ENCODE measurements at places on chromosomes 1 and 21.

- DNase-seq: no peak
Observed at GRCh38 chr1:203581841-203582240, 44.8 kb upstream of the ATP2B4 start.

DNA sequence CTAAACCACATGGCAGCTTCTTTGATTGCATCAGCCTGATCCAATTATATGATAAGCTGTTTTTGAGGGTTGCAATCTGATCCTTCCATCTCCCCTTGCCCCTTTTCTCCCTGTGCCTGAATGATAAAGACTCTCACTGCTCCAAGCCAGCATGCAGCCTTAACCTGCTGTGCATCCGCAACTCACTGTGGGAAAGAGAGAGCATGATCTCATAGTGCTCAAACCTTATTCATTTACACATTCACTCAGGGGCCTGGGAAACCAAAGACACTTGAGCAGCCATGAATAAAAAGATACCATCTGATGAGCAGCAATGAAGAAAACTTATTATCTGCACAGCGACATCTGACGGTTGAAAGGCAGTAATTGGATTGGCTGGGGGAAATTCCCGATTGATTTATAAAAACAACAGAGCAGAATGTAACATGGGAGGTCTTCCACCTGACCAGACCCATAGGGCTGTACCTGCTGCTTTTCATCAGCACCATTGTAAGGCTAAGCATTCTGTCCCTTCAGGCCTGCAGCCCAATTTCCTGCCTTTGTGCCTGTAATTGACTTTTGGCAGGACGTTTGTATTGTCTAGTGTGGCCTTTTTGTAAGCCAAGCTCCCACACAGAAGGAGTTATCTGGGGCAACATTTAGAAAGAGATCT, 62.5 kb downstream of the KIAA0040 start:
- DNase-seq: peak; percentile 25

DNA sequence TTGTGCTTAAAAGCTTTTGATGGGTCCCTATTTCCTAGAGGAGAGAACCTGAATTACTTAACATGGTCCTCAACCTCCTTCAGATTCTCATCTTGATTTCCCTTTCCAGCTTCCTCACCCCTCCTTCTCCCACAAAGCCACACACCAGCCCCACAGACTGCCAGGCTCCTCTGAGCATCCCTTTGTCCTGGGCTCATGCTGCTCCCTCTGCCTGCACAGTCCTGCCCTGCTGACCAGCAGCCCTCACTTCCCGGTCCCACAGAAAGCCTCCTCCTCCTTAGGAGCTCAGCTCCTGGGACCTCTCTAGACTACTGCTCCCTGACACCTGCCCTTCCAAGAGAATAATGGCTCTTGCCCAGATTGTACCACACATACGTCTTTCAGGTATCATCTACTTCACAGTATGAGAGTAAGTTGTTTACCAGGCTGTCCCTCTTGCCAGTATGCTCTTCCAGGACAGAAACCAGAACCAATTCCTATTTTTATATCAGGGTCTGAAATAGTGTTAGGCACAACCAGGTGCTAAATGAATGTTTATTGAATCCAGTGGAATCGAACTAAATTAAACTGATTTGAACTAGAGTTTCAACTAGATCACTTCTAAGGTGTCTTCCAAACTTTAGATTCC, 373.4 kb downstream of the LMX1A start:
- peak; percentile 69 for DNase-seq

GRCh38 chr21:38533887-38534286, 35.6 kb upstream of the ERG start:
- DNase-seq: no peak

DNA sequence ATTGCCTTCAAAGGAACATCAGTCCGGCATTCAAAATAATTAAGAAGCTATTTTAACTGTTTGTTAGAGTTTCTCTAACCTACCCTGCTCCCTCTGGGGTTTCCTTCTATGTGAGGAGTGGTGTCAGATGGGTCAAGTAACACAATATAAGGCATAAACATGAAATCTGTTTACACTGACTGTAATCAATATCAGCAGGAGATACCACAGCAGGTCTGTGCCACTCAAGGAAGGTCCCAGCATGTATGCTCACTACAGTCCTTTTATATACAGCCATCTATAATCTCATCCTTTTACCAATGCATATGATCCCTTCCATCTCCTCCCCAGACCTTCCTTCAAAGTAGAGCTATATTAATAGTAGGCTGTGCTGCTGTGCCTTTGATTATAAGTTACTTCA, 25.4 kb downstream of the EEIG2 start:
- DNase-seq: no peak

DNA sequence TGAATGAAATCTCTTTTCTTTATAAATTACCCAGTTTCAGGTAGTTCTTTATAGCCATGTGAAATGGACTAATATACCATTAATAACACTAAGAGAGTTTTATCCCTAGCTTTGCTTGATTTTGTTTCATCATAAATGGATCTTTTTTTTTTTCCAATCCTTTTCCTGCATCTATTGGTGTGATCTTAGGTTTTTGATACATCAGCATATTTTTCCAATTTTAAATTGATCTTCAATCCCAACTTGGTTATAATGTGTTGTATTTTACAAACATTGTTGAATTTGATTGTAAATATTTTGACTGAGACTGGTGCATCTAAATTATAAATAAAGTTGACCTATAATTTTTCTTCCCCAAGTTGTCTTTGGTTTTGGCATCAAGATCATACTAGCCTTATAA, 4.3 kb upstream of the RTCA start:
- no peak for DNase-seq

DNA sequence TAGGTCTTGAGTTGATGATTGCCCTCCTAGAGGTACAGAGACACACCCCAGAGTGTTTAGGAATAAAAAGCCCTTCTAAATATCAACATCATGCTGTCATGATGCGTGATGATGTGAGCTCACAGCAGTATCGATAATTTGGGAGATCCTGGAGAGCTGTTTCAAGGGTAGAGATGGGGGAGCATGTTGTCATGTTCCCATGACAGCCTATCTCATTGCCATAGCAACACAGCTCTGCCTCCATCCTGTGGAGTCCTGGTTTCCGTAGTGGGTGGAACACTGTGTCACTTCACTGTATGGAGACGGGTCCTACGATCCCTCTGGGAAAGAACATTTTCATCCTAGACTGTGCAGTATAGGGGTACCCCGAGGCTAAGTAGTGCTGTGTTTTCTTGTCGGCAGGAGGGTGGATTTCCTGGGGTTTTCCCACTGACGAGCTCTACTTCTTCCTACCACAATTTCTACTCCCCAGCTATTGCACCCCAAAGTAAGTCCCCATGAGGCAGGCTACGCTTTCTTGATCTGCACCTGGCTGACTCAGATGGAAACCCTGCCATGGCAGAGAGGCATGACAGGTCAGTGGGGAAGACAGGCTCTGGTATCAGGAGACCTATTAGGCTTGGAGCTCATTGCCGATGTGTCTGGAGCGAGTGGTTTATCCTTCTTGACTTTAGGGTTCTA, 7.2 kb downstream of the KISS1 start:
- peak; percentile 74 for DNase-seq

DNA sequence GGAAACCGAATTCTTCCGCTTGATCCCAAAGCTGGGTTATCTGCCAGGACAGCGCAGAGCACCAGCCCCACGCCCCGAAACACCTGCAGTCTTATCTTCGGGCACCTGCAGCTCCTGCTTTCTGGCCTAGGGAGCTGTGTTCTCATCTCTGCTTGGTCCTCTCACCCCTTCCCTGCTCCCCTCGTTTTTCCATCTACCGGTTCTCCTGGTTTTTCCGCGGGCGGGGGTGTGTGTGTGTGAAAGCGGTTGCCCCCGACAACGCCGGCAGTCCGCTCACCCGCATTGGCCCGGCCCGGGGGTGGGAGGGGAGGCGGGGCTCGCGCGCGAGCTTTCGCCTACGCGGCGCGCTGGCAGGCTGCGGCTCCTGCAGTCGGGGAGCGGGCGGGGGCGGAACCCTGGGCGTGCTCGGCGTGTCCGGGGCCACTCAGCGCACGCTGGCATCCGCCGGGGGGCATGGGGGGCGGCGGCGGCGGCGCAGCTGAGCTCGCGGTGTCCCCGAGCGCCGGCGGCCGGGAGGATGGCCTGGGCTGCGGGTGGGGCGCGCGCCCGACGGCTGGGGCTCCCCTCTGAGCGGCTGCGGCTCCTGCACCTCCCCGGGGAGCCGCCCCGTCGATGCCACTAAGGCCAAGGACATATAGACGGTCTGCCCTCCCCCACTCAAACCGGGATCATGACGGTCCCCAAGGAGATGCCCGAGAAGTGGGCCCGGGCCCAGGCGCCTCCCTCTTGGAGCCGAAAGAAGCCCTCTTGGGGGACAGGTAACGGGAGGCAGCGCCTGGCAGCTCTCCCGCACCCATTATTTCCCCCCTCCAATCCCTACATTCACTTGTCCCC, 3.2 kb downstream of the ATP8B2 start:
- DNase-seq: peak; percentile 89

GRCh38 chr1:220156620-220157146, 62.8 kb downstream of the IARS2 start:
- no peak for DNase-seq

GRCh38 chr1:2988256-2988655, 33.0 kb upstream of the ACTRT2 start:
- peak; percentile 58 for DNase-seq

DNA sequence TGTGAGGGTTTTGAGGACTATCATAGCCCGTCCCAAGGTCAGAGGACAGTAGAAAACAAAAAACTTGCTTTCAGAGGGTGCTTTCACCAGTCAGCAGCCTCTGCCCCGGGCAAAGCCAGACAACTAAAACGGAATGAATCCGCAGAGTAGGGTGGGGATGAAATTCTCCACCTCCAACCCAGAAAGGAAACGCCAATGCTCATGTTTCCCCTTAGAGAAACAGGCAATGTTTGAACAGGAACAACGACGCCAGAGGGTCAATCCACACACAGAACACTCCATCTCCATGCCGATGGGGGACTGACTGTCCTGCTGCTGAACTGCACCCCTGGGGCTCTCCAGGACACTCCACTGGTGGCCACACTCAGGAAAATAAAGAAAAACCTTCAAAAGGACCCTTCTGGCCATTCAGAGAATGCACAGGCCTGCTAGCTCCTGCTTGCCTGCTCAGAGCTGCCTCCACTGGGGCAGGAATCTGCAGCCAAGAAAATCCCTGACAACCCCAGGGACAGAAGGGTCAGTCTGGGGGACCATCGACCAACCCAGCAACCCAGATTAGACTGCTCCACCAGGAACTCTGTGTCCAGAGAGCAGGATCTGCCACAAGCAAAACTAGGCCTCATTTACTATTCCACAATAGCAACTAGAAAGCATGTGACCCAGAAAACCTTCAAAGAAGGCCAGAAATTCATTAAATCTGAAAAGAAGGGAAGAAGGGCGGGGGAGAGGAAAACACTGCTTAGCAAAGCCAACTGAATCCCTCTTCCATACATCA, 116.0 kb downstream of the TOMM20 start:
- DNase-seq: peak; percentile 54

DNA sequence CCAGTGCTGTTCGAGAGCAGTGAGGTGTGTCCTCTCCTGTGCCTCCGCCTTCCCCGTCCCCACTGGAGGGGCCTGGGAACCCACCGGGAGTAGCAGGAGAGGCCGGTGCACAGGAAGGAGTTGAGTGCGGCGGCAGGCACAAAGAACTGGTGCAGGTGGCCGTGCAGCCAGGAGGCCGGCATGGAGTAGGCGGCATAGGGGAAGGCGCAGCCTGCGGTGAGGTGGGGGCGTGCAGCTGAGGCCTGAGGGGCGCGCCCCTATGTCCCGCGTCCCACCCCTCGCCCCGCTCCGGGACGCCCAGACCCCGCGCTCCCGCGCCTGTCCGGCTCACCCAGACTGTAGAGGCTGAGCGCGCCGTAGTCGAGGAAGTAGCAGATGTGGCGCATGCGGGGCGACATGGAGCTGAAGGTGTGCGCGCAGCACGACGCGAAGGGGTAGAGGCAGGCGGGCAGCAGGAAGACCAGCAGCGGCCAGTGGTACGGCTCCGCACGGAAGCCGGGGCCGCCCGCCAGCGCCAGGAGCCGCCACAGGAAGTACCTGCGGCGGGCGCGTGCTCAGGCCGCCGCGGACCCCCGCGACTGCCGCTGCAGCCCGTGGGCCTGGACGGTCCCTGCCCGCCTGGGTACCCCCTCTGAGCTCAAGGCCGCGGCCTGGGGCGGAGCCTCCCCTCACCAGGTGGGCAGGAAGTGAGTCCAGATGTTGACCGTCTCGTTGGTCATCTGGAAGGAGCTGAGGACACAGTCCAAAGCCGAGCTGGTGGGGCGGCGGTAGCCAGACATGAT, 2.2 kb downstream of the PAQR6 start:
- DNase-seq: no peak

DNA sequence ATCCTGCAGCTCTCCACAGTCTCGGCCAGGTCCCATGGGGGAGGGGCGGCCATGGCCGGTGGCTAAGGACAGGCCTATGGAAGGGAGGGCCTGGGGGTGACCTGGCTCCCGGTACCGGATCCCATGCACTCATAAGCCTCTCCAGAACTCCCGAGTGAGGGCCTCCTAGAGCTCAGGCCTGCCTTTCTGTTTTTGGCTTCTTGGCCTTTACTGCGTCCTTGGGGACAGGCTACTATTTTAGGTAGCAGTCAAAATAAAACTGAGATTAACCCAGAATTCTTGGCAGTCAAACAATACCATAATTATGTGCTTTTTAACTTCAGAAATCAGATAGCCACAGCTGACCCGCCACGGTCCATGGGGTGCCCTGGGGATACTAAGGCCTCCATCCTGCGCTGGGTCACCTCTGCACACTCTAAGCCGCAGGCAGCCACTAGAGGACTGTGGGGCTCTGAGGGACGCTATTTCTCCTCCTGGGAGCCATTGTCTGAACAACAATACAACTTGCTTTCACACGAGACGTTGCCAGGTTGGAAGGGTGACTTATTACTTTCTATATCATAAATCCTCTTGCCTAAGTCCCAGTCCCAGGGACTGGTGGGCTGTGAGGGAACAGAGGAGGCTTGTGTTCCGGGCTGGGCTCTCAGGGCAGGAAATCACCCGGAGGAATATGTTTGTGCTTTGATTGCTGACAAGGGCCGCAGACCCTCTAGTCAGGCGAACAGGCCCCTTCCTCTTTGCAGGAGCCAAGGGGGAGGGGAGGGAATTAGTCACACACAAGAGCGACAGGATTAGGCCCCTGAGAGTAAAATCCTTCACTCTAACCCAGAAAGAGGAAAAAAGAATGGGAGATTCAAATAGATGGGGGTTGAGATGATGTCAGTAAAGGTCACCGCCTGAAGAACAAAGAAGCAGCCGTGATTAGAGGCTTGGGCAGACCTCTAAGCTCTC, 40.7 kb upstream of the BCAR3 start:
- no peak for DNase-seq

- DNase-seq: no peak
Observed at GRCh38 chr1:241401156-241401555, 44.2 kb upstream of the RGS7 start.

DNA sequence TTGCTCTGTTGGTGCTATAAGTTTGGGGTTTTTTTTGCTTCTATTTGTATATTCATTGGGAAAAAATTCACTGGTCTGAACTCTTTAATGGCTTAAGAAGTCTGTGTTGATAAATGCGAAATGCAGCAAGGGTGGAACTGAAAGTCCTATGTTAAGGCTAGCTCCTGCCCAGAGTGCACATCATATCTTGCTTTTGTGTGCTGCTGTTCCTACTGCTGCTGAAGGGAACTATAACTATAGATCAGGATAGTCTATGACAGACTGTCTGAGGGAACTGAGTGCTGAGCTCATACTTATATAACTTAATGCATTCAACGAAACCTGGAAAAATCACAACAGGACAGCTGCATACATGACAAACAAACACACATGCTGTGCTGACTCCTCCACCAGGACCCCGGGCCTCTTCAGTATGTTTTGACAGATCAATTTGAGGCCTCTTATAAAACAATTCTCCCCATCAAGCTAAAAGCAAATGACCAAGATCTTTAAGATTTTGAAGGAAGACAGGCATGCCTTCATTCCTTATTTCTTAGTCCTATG, 1031.5 kb upstream of the ADGRL2 start:
- no peak for DNase-seq

- peak; percentile 36 for DNase-seq
Observed at GRCh38 chr1:1080122-1080757, 6.1 kb upstream of the RNF223 start.

All from Ammon's horn (tissue), 1 donor.